Esophagus squamous epithelium (tissue), 5 donors: ENCODE measurements at places on chromosomes 6 and 20.

DNA sequence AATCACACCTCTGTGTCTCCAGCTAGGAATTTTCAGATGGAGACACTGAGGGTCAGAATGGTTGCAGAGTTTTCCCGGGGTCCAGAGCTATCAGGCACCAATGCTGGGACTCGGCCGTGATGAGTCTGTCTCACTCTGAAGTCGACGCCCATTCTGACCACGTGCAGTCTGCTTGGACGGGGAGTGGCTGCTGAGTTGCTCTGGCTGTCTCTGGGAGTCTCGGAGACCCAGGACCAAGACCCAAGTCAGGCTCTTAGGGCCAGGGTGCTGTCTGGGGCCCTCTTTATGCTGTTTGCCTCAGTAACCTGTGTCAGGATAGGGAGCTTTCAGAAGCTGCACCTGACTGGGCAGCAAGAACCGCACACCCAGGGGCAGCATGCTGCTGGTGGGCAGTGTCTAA is 4.6 kb downstream of the IP6K3 start:
- H3K36me3 ChIP-seq, result no peaks in the 10 kb centered on the region
- H3K4me1 ChIP-seq, result peaks cover 34% of the 10 kb centered on the region
- H3K27ac ChIP-seq, result no peak overlapping the region
- no peak for DNase-seq
- no peaks in the 10 kb centered on the region for H3K27me3 ChIP-seq

- H3K27me3 ChIP-seq, result no peaks in the 10 kb centered on the region
- no peaks in the 10 kb centered on the region for H3K4me1 ChIP-seq
- H3K27ac ChIP-seq, result no peak overlapping the region
- no peak for DNase-seq
Observed at GRCh38 chr6:44149369-44150012, 9.1 kb upstream of the CAPN11 start.

- no peak overlapping the region for H3K4me3 ChIP-seq
- H3K27ac ChIP-seq, result no peak overlapping the region
- H3K36me3 ChIP-seq, result no peaks in the 10 kb centered on the region
Observed at GRCh38 chr6:110710115-110710514, 105.2 kb downstream of the CDK19 start.

DNA sequence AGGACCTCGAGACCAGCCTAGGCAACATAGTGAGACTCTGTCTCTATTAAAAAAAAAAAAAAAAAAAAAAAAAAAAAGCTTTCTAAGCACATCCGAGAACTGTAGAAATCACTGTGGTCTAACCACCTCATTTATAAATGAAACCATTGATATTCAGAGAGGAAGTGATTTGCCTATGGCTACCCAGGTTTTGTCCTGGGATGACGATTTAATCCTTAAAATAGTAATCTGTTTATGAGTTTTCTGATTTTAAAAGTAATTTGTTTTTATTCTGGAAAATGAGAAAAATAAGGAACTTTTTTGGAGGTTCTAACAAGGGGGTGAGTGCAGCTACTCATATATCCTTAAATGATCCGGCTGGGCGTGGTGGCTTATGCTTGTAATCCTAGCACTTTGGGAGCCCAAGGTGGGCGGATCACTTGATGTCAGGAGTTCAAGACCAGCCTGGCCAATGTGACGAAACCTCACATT is 6.5 kb upstream of the BTN3A2 start:
- H3K4me3 ChIP-seq, result no peak overlapping the region
- no peak for DNase-seq
- no peak overlapping the region for H3K27ac ChIP-seq

DNA sequence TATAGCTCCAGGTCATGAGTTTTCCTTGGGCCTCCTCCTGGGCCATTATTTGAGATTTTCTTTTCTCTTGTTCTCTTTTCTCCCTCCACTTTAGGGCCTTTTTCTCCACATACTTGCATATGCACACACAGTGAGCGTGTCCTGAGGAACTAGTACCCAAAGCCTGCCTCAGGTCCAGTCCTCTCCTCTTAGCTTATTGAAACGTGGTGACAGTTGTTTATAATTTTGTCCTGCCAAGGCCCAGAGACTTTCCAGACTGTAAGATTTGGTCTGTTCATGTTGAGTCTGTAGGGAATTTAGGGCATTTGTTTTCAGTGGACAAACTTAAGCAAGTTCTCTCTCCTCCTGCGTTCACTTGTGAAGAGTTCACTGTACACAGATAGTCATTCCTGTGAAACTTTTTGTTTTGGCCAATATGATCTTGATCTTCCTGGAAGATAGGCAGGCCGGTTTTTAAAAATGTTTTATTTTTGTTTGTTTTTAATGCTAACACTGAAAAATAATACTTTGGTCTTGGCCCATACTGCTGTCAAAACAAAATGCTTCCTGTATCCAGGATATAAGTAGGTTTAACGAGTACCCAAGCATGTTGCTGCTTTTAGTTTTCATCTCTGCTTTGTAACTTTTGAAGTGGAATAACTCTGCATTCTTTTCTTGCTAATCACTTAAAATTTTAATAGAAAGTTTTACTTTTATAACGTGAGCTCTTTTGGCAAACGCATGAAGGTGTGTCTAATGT is 20.7 kb downstream of the LRRC1 start:
- H3K27me3 ChIP-seq, result no peaks in the 10 kb centered on the region
- H3K27ac ChIP-seq, result peak overlapping the region; percentile 32
- H3K36me3 ChIP-seq, result no peaks in the 10 kb centered on the region
- no peak overlapping the region for H3K4me3 ChIP-seq
- peaks cover 12% of the 10 kb centered on the region for H3K4me1 ChIP-seq

DNA sequence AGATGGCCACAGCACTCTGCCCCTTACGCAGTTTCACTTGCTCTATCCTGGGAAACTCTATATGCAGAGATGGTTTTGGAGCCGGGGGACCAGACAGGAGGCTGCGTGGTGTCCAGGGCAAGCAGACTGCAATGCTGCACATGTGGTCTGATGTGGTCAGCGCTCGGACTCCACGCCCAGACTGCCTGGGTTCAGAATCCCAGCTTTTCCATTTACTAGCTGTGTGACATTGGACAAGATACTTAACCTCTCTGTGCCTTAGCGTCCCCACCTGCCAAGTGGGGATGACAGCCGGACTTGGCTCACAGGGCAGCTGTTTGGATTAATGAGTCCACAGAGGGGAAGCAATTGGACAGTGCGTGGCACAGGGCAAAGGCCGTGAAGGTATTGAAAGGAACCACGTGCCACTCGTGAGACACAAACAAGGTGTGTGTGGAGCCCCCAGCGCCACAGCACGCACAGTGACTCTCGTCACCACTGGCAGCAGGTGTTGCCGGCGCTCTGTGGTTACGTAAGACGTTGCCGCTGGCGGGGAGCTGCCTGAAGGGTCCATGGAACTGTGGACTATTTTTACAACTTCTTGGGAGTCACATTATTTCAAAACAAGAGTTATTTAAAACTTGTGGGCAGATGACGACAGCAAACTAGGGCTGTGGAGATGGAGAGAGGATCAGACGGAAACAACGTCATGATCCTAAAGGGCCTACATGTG is 201.4 kb downstream of the PREX1 start:
- H3K27me3 ChIP-seq, result no peaks in the 10 kb centered on the region
- H3K36me3 ChIP-seq, result no peaks in the 10 kb centered on the region
- H3K4me1 ChIP-seq, result peaks cover under 1% of the 10 kb centered on the region
- no peak for DNase-seq

DNA sequence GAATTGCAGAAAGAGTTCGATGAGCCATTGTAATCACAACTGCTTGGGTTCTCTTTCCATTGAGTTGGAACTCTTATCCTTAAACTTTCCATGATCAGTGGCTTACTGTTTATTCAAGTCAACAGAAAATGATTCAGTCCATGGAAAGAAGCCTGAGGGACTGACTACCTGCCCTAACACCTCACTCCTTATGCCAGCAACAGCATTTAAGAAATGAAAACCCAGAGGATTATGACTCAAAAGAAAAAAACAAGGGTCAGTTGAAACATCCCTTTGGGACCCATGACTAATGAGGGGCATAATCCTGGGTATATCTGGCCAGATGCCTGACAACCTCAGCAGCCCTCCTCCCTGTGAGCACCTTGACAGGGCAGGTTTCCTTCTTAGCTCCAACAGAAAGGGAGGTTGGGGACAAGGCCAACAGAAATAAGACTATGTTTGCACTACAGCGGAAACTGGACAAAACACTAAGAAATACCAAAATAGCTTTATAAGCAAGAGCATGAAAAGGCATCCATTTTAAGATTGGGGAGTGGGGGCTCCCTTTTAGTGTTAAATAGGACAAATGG is 106.7 kb downstream of the MAP3K5 start:
- no peak overlapping the region for H3K4me3 ChIP-seq
- no peaks in the 10 kb centered on the region for H3K27me3 ChIP-seq
- H3K4me1 ChIP-seq, result peaks cover 47% of the 10 kb centered on the region

DNA sequence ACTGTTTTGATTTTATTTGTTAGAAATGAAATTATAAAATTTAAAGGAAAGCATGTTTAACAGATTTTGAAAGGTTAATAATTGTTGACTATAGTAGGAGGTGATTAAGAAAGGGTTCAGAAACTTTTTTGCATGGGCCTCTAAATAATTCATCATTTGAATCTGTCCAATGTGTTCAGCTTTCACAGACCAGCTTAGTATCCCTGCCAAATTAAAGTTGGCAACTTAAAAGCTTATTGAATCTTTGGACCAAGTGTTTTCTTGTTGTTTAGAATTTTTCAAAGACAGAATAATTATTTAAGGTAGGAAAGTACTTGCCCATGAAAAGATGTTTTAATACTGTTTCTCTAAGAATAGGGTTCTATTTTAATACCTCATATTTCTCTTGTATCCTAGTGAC is 466.0 kb downstream of the GJA1 start:
- no peak overlapping the region for H3K4me3 ChIP-seq
- peaks cover 27% of the 10 kb centered on the region for H3K4me1 ChIP-seq
- no peak for DNase-seq
- H3K36me3 ChIP-seq, result no peaks in the 10 kb centered on the region

- H3K36me3 ChIP-seq, result no peaks in the 10 kb centered on the region
- H3K4me3 ChIP-seq, result no peak overlapping the region
- no peak for DNase-seq
- H3K27ac ChIP-seq, result no peak overlapping the region
Observed at GRCh38 chr20:16801919-16802651, 53.9 kb downstream of the OTOR start.
